ENCODE measurements at places on chromosomes 13 and 19.

DNA sequence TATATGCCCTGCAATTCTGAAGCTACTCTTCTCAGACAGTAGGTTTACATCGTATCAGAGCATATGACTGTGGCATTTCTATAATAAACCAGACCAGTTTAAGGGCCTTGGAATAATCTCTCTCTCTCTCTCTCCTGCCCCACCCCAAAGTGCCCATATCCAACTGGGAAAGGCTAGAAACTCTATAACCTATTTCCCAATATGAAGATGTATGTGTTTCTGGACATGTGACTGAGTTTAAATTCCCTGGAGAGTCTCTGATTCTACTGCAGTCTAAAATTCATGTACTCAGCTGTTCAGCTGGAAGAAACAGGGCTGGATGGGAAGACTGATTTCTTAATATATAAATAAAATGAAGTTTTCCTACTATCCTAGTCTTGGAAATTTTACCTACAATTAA lies 91.9 kb upstream of the MBNL2 start:
- no peak for DNase-seq

GRCh38 chr19:47107953-47108746 lies 5.4 kb downstream of the ZC3H4 start:
- DNase-seq: no peak

- DNase-seq: no peak
These were observed 893.0 kb upstream of the PRR20A start for GRCh38 chr13:56247692-56248091.

DNA sequence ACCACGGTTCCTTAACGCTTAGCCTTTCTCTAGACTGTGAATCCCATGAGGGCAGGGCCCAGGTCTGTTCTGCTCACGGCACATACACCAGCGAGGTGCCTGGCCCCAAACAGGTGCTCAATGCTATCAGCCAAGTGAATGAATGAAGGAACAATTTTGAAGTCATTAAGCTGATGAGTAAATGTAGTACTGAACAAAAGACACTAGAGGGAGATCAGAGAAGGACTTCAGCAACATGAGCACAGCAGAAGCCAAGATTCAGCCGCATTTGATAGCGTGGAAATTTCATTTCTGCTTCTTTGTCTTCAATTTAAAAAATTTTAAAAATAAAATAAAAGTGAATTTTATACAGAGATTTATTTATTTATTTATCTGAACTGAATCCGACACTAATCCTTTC lies 20.1 kb upstream of the MYO16 start:
- peak; percentile 2 for DNase-seq

DNA sequence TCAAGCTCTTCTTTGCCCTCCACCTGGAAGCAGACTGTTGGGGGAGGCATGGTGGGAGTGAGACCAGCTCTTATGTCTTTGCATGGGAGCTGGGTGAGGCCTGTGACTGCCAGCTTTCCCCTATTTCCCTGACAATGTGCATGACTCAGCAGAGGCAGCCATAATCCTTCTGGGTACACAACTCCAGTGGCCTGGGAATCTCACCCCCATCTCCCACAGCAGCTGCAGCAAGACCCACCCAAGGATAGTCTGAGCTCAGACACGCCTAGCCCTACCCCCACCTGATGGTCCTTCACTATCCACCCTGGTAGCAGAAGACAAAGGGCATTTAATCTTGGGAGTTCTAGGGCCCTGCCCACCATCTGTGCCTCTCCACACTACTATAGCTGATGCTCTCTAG lies 41.4 kb upstream of the FGF14 start:
- no peak for DNase-seq

- DNase-seq: no peak
These were observed 8.3 kb upstream of the ZNF556 start for GRCh38 chr19:2858864-2859263.

DNA sequence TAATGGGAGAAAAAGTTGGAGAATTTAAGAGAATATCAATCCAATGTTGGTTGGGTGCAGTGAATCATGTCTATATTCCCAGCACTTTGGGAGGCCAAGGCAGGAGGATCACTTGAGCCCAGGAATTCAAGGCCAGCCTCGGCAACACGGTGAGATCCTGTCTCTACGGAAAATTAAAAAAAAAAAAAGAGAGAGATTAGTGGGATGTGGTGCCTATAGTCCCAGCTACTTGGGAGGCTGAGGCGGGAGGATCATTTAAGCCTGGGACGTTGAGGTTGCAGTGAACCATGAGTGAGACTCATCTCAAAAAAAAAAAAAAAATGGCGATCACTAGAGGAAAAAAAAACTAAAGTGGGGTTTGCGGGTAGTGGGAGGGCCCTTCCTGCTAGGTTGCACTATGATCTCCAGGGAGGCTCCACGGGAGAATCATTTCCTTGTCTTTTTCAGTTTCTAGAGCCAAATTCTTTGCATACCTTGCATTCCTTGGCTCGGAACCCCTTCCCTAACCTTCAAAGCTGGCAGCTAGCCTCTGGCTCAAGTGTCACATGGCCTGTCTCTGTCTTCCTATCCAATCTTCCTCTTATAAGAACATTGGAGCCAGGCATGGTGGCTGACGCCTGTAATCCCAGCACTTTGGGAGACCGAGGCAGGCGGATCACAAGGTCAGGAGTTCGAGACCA lies 5.8 kb upstream of the ERCC2 start:
- no peak for DNase-seq

All from SIG-M5 (cell line).